Fibroblast of gingiva (primary cell): ENCODE measurements at places on chromosomes 5 and 9.

DNA sequence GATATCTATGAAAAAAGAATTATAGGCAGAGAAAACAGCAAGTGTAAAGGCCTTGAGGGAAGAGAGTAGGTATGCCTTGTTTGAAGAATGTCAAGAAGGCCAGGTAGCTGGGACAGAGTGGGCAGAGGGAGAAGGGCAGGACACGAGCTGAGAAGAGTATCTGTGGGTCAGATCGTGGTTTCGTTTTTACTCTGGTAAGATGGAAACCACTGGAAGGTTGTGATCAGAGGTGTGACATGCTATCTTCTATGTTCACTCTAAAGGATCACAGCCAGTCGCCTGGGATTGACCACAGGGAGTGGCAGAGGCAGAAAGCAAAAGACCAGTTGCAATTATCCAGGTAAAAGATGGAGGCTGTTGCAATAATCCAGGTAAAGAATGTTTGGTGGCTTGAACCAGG lies 12.6 kb upstream of the ARHGAP26 start:
- no peak for DNase-seq

GRCh38 chr9:104784098-104784497 lies 20.2 kb downstream of the NIPSNAP3B start:
- no peak for DNase-seq

DNA sequence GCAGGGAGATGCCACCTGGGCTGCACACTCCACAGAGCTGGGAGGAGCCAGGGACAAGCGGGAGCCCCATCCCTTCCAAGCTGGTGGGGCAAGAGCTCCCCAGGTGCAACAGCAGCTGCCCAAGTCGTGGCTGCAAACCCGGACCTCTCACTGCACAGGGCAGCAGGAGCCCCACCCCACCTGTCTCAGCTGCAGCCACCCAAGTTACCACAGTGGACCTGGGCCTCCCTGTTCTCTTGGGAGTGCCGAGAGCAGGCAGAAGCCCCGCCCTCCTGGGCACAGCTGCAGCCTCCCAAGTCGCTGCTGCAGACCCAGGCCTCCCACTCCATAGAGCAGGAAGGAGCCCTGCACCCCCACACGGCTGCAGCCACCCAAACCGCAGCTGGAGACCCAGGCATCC lies 374.1 kb upstream of the ACO1 start:
- DNase-seq, result no peak

DNA sequence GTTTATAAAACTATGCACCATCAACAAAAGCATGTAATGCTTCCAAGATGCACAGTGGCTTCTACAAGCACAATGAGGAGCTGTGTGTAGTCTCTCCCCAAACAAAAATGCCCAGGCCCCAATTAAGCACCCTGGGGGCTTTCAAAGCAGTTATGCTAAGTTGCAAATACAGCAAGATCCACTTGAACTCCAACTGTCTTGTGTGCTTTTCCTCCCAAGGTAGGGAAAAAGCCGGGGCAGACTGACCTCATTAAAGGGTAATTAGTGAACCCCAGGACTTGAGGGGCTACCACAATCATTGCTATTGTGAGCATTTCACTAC lies 13.1 kb downstream of the ZNF608 start:
- DNase-seq, result no peak

DNA sequence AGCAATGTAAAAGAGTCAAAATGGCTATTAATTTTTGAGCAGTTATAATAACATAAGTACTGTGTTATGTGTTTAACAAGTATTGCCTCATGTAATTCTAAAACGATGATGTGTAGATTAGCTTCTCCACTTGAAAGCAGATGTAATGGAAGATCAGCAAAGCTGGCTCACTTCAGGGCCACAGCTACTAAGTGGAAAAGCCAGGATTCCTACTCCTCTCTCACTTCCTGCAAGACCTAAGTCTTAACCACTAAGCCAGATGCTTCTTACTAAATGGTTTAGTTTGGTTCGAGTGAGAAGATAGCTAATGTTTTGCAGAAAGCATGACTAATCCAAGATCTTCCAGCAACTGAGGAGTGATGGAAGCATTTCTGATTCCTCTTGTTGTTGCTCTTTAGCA lies 15.7 kb upstream of the TNC start:
- DNase-seq, result peak; percentile 74

DNA sequence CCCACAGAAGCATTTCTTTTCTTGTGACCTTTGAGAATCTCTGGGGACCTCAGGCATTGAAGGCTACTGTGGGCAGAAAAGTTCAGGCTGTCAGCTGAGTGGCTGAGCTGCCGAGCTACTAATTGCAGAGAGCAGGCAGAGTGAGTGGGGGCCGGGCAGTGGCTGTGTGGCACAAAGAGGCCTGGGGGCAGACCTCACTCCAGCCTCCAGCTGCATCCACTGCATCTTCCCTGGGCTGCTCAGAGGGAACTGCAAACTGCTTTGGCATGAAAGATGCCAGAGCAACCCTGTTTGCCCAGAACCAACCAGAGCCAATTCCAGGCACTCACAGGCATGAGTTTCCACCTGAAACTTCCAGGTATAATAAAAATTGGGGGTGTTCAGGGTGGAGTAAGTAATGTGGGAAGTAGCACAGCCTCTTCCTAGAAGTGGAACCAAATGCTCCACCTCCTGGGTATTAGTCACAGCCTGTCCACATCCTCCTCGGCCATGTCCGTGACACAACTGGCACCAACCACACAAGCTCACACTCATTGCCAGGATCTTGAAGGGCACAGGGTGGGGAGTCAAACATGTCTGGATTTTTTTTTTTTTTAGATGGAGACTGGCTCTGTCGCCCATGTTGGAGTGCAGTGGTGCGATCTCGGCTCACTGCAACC lies 548.9 kb downstream of the BNC2 start:
- peak; percentile 77 for DNase-seq

DNA sequence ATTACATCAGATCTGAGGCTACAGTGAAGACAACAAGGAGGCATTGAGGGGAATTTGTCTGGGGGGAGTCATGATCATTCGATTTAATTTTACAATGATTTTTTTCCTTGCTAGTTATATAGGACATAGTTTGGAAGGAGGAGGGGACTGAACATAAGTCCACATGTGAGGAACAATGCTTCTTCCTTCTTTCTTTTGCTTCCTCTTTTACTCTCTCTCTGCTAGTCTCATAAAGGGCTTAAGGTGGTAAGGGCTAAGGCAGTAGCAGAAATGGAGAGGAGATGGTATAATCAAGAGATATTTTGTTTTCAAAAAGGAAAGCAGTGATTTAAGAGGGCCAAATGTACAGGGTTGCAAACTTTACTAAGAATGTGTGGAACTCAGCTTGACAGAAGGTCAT lies 64.3 kb downstream of the GRIN3A start:
- DNase-seq, result no peak

- DNase-seq, result peak; percentile 51
Observed at GRCh38 chr9:114884787-114885452, 45.5 kb downstream of the TNFSF8 start.

- no peak for DNase-seq
Observed at GRCh38 chr5:55141945-55142690, 17.9 kb upstream of the GPX8 start.

GRCh38 chr5:167864801-167865200 lies 426.6 kb upstream of the WWC1 start:
- no peak for DNase-seq

GRCh38 chr9:127937056-127937387 lies 632 bp downstream of the DPM2 start:
- no peak for DNase-seq

GRCh38 chr9:122333169-122333808 lies 37.5 kb upstream of the PTGS1 start:
- DNase-seq, result no peak

DNA sequence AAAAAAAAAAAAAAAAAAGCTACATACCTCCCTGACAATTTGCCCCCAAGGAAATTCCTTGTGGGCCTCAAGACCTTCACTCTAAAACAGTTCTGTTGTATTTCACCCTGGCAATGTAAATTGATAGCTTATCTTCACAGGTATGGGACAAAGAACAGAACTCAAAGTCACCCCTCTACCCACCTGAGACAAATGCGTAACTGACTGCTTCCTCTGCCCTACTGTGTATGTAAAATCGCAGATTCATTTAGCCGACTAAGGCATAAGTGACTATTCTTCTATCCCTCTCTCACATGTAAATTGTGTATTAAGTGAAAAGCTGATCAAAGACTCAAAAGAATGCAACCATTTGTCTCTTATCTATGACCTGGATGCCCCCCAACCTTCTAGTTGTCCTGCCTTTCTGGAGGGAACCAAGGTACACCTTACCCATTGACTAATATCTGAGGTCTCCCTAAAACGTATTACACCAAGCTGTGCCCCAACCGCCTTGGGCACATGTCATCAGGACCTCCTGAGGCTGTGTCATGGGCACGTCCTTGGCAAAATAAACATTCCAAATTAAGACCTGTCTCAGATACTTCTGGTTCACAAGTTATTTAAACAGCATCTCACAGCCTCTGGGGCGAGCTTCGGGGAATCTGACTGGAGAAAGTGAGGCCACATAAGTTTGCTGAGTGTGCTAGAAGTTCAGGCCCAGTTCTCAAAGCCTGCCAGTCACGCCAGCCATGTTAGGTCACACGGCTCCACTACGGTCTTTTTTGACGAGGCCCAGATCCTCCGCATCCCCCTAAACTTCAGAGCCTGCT lies 954 bp downstream of the TBCA start:
- DNase-seq, result no peak

GRCh38 chr9:6655036-6655435 lies 9.5 kb upstream of the GLDC start:
- no peak for DNase-seq

DNA sequence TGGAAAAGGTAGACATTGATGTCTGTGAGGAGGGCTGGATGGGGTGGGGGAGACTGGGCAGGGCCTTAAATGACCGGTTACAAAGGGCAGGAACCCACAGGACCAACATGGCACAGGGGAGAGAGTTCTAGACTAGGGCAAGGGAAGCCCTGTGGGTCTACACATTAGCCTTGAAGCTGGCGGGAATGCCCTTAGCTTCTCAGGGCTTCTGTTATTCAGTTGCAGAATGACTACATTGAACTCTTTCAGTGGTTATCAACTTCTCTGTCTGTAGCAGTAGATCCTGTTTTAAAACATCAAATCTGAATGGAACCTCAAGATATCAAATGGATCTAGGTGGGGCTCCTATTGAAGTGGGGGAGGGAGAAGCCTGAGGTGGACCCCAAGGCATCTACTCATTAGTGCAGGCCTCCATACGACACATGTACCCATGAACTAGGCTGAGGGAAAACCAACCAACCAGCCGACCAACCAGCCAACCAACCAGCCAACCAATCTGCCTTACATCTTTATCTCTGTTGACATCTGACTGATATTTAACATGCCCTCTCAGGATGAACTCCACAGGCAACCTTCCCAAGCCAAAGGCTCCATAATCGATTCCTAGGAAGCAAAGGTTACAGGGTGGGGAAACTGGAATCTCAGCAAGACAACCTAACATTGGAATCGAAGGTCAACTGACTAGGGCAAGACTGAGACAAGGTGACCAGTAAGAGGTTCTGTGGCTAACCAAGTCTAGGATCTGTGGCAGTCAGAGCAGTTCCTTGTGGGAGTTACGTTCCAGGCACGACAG lies 48.3 kb downstream of the DAP start:
- no peak for DNase-seq

- no peak for DNase-seq
Observed at GRCh38 chr5:1883120-1883924, 597 bp upstream of the IRX4 start.

DNA sequence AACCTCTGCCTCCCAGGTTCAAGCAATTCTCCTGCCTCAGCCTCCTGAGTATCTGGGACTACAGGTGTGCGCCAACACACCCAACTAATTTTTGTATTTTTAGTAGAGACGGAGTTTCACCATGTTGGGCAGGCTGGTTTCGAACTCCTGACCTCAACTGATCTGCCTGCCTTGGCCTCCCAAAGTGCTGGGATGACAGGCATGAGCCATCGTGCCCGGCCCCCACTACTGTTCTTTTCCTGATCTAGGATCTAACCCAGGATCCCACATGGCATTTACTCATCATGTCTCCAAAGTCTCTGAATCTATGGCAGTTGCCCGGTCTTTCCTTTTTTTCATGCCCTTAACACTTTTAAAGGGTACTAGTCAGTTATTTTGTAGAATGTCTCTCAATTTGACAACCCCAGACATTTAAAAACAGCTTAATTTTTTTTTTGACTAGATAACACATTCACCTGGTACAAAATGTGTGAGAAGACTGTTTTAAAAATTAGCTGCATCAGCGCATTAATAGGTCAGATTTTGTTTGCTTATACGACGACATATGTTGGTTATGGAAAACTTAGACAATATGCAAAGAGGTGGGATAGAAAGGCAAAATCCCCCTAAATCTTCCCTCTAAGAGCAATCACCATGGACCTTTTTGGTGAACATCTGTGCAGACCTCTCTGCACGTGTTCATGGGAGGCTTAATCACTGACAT lies 46.5 kb downstream of the STOM start:
- DNase-seq, result no peak

DNA sequence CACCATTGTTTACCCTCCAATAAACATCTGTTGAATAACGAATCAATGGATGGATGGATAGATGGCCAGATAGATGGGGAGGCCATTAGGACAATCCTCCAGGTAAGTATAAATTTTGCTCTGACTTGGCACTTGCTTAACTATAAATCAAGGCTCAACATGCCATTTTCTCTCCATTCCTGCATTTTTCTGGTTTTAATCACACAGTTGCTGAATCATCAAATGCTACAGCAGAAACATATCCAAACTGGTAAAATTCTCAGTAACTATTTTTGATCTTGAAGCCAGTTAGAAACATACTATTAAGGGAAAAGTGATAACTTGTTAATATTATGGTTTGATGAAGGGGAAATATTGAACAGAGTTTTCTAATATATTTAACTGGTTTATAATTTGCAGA lies 71.5 kb upstream of the MTAP start:
- DNase-seq, result no peak

DNA sequence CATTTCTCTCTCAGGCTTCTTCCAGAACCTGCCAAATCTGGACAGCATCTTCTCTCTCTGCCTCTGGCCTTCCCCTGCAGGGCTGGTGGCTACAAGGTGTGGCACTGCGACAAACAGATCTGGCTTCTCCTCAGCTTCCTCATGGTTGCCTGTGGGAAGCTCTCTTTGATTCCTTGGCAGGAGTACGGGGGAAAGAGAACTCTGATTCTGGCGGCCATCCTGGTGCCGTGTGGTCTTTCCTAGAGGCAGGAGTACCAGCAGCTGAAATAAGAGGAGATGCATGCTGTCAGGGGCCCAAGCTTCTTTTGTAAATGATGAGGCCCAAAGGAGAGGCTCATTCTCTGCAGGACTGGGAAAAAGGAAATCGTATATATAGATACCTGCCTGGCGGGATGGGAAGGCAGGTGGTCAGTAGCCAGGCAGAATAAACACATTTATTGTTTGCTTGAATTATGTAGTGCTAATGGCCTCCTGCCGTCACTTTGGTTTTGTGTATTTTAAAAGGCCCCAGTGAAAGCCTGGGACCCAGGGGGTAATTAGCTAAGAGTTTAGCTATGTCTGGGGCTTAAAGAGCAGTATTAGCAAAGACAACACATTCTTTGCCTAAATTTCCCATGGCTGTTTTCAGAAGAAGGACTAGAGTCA lies at the start of gene CER1:
Gene CER1 (minus strand): TSS at position 343 of the 645 bp plus-strand sequence. CDS start 61 bp downstream, at position 282.
- DNase-seq, result no peak

- DNase-seq, result no peak
Observed at GRCh38 chr5:10726179-10726912, 34.7 kb downstream of the DAP start.
